Stimulated activated naive CD4-positive, alpha-beta T cell treated with Interleukin-2 at 50 U/mL for 16 hours (primary cell): ENCODE measurements at places on chromosomes 2 and 18.

- DNase-seq = no peak
Observed at GRCh38 chr2:127664065-127664894, 11.1 kb downstream of the LIMS2 start.

DNA sequence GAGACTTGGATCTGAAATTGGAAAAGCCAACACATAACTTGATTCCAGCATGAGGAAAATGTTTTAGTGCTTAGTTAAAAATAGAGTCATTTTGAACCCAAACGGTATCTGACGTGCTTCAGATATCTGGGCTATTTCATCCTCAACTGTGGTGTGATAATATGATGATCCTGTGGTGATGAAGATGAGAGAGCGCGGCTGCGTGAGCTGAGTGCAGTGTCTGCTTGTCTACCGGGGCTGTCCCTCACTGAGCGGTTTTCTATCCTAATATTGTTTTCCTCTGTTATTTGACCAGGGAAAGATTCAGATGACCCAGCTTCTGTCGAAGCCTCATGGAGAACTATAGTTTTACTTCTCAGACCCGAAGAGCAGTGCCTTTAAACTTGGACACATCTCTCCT lies 5.8 kb downstream of the TWIST2 start:
- no peak for DNase-seq

DNA sequence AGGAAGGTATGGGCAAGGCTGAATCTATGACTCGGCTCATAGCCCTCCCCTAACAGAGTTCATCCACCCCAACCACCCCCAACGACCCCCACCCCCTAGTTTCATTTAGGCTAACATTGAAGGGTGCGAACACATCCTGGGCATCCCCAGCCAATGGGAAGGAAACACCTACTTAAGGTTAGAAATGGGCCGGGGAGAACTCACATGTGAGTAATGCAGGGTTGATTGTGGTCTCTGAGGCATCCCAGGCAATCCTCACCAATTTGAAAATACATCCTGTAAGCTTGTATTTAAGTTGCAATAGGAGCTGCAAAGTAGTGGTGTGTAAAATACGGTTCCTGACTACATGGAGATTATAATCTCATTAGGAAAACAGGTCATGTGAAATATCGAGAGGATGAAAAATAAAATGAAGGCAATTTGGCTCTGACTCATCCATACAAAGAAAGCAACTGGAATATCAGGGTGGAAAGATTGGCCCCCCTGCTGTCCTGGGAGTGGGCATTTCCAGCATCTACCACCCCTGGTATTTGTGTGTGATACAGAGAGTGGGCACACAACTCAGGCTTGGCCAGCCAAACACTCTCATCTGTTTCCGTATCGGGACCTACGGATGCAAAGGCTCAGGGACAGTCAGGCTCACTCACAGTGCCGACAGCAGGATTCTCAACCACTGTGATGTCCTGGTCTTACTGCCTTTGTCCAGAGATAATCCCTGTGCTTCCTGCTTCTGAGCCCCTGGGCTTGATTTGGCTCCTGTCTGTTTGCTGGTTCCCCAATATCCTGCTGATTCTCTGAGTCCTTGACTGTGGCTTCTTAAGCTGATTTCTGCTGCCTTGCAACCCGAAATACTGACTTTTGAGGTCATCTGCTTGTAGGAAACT lies 90.0 kb upstream of the NCKAP5 start:
- DNase-seq = no peak

DNA sequence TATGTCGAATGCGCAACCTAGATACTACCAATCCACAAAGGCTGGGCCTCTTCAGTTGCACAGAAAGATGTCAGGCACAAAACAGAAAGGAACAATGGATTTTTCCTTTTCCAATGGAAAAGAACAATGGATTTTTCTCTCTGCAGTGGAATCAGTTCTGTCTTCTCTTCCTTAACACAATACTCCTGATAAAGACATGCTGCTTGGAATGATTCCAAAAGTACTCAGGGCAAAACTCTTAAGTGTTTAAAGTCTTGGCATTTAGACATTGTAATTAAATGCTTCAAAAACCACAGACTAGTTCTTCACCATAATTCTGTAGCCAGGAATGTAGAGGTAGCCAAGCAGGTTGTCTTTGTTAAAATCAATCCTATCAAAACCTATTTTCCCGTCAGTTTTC lies 46.7 kb upstream of the FLACC1 start:
- no peak for DNase-seq

DNA sequence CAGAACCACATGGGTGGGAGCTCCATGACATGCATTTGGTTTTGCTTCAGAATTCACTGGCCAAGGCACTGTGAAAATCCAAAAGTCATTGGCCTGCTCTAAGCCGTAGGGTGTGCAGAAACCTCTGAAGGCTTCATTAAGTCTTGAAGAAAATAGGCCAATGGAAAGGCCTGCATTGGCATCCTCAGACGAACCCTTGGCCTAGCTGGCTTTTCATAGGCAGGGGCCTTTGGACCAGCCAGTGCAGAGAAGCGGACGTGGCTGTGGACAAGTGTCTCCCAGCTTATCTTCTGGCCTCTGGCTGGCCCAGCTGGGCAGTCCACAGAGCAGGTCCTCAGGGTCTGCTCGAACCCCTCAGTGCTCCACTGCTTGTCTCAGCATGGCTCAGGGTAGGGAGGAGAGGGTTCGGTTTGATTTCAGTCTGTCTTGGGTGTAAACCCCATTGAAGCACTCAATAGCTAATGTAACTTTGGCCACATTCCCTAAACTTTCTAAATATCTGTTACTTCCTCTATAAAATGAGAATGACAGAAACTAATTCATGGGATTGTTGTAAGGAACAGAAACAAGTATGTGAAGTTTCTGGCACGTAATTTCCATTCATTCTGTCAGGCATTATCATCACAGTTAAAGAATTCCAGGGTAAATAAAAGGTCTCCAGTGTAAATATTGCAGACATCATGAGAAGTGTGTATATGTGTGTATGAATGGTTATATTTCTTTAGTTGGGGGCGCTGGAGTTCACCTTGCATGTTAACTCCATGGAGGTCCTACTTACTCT lies 125.5 kb downstream of the TFCP2L1 start:
- DNase-seq = no peak

DNA sequence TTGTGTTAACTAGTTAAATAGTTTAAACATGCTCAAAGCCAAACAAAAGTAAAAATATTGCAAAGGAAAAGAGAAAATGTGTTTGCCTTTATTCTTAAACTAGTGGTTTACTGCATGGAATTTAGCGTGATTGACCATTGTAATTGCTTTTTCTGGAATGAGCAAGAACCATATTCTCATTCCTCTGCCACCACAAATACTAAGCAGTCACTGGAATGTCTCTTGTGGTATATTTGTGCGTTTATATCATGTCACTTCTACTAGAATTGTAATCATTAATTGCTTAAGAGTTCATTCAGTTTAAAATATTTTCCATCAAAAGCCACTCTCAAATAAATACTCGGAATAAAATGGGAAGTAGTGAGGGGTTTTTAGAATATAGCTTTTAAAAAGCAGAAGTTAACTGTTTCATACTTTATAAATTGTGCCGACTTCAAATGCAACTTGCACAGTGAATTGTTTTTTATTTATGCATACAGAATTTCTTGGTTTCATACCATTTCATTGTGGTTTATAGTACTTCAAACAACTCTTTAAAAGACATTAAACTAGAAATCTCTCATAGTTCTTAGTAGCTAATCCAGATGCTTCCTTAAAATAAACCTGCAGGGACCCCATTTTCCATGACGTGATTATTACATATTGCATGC lies 288.1 kb downstream of the EPHA4 start:
- no peak for DNase-seq

DNA sequence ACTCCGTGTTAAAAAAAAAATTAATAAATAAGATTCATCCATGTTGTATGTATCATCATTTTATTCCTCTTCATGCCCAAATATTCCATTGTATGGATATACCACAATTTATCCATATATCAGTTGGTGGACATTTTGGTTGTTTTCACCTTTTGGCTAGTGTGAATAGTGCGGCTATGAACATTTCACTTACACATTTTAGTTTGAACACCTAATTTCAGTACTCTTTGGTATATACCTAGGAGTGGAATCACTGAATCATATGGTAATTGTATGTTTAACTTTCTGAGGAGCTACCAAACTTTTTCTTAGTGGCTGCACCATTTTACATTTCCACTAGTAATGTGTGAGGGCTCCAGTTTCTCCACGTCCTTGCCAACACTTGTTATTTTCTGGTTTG lies 20.0 kb downstream of the CDCA7 start:
- no peak for DNase-seq

DNA sequence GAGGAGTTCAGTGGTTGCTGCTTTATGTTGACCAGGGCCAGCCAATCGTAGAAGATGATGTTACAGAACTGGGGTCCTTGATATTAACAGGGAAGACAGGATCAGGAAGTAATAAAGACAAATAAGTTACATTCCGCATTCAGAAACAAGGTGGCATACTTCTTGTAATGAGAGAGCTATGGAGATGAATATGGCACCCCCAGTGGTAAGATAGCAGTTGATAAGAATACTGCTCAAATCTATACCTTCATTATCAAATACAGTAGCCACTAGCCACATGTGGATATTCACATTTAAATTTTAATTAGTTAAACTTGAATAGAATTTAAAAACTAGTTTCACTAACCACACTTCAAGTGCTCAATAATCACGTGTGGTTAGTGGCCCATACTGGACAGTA lies 290.4 kb upstream of the RBMS1 start:
- no peak for DNase-seq

GRCh38 chr18:73842795-73843394 lies 304.7 kb downstream of the FBXO15 start:
- DNase-seq = peak; percentile 13

DNA sequence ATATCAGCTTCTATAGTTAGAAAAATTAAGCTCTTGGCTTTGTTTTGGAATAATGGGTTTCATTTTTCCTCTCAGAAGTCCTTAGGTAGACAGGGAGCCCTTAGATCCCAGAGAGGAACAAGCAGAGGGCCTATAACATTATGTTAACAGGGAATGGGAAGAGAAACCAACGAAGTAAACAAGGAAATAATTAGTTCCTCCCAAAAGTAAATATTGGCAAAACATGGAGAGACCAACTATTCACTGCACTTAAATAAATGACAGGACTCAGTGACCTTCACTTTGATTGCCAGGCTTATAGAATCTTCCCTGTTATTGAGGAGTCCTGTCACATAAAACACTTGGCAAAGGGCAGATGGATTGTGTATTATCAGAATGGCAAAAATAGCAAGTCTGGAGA lies 5.3 kb downstream of the CRIM1 start:
- no peak for DNase-seq

DNA sequence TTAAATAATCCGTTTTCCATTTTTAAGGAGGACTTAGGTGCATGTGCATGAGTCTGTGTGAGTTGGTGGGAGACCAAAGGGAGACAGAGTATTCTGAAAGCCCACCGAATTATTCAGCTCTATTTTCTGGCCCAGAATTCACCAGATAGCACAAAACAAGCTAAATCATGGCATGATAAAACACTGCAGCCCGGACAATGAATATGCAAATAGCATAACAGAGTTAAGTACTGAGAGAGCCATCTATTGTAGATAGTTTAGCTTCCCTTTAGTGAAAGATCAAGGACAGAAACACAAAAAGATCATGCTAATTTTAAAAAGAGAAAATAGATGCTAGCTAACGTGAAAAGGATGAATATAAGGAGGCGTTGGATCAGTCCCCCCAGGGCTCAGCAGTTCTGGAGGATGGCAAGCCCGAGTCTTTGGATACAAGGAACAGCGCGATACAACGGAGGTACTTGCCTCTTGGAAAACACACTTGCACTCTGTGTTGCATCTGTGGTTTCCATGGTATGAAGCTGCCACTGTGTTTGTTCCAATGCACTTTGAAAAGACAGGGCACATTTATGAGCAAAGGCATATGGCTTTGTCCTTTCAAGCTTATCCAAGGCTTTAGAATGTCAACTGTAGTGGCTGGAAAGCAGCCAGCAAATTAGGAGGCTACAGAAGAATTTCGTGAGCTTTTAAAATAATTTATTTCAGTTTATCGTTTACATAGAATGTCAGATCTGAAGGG lies 119.9 kb downstream of the LYPD1 start:
- no peak for DNase-seq

DNA sequence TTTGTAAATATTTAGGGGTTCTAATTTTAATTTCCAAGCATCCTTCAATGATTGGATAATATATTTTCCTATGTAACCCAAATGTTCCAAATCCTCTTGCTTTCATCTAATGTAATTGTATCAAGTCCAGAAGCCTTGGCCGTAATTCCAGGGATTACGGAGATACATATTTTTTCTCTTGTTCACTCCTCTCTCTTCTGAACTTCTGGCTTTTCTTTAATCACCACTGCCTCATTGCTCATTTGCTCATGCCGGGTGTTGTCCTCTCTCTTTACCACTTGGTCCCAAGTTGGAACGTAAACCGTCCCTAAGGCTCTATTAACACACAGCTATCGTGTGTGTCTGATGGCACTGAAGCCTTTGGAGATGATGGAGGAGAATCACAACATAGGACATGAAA lies 188.7 kb upstream of the COL3A1 start:
- no peak for DNase-seq

GRCh38 chr2:119441376-119442225 lies 9.9 kb downstream of the TMEM37 start:
- DNase-seq = no peak

- DNase-seq = no peak
Observed at GRCh38 chr18:8747440-8747937, 42.1 kb downstream of the MTCL1 start.

GRCh38 chr2:7725171-7725849 lies 808.1 kb downstream of the RNF144A start:
- DNase-seq = no peak

DNA sequence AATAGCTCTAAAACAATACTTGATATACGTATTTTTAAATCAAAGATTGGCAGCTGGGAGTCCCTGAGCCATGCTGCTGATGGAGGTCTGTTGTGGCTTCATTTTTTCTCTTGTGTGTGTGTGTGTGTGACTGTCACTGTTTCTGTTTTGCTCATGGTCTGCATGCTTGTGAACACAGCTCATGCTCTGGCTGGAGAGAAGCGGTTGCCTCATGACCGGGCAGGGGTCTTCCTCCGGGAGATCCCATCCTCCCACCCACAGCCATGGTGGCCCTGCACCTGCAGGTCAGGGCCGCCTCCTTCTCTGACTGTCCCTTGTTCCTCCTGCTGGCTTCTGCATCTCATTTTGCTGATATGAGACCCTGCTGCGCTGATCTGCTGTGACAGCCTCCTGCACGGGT lies 47.3 kb upstream of the GALR1 start:
- no peak for DNase-seq

DNA sequence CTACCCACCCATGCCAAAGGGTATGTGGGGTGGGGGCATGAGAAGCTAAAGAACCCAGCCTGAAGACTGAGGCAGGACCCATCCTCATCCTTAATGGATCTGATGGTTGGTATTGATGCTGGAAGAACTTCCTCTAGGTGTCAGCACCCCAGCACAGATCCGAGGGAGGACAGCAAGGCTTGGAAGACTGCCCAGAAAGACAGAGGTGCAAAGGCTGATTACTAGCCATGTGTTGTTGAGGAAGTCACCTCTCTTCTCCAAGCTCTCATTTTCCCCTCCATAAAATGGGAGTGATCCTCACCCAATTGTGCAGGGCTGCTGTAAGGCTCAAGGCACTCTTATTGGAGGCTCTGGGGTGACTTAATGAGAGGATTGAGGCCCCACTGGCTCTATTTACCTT lies 256.5 kb downstream of the CELF4 start:
- DNase-seq = no peak

- no peak for DNase-seq
Observed at GRCh38 chr2:157696036-157696435, 67.4 kb upstream of the ACVR1C start.
